ENCODE measurements at places on chromosomes 1 and 21. TPM values are rescaled to one million over a fixed set of nuclear protein-coding genes. Genes with fewer than 3 reads are reported as not detected.

Gene AUNIP
- 9.0 TPM for total RNA-seq

DNA sequence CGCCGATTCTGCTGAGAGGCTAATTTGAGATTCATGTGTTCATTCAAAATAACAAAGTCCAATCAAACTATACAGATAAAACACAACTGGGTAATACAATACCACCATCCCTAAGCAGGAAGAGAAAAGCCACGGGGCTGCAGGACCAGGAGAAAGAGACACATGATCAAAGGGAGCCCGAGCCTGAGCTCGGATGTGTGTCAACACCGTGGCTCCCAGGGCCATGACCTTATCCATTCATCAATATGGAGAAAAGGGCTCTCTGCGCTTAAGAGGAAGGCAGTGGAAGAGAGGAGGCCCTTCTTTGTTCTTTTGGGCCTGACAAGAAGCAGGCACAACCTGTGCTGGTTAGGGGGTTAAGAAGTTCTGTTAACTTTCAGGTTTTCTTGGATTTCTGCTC lies 56.7 kb downstream of the HUNK start:
- DNase-seq, result no peak

- no peak for DNase-seq
Observed at GRCh38 chr1:31503570-31503969, 72.7 kb upstream of the TINAGL1 start.

DNA sequence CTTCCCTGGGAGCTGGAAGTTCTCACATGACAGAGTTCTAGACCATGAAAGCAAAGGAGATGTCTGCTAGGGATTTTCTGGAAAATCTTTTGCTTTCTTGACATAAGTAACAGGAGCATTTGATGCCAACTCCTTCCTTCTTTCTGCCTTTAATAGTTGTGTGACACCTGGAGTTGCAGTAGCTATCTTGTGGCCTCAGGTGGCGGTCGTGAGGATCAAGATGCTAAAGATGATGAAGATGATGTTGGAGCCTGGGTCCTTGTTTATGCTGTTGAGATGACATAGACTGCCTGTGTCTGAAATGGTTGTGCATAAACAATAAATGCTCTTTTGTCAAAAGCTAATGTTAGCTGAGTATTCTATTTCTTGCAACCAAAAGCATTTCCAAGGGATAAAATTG lies 32.7 kb upstream of the KIRREL1 start:
- no peak for DNase-seq

- DNase-seq, result no peak
Observed at GRCh38 chr1:169999331-169999741, 75.2 kb downstream of the KIFAP3 start.

Gene DHCR24
- 815 TPM for total RNA-seq

DNA sequence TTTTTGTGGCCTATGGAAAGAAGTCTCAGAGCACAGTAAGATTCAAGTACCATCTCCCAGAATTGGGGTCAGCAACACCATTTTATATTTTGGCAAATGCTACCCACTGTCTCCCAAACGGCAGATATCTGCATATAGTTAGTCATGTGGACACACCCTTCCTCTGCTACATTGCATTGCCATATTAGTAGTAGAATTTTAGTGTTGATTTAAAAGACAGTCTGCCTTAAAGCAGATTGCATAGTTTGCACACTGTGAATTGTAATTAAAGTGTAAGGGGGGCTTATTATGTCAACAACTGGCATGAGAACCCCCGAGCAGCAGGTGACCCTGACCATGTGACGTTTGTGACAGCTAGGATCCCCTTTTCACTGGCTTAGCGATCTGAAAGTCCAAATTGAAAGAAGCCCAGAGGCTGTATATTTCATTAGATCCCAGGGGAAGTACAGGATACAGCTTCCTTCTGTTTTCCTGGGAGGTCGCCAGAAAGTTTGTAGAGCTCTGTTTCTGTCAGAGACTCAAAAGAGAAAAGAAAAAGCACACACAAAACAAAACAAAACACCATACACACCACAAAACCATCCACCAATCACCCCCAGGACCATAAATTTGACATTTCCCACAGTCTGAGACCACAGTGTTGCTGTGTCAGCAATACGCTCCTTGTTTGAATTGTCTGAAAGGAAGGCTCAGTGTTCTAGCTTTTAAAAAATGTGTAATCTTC lies 172.4 kb downstream of the NFIA start:
- DNase-seq, result no peak

DNA sequence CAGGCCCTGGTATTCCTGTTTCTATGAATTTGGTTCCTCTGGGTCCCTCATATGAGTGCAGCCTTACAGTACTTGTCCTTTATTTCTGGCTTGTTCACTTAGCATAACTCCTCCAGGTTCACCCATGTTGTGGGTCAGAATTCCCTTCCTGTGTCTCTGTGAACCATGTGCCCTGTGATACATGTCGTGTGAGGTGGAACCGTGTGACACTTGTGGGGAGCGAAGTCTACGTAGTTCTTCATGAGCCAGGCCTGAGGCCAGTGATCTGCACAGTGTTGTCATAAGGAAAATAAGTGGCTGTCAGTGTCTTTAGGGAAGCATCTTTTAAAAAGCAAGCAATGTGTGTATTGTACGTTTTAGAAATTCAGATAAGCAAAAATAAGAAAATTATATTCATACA lies 122.8 kb downstream of the GALNT2 start:
- no peak for DNase-seq

DNA sequence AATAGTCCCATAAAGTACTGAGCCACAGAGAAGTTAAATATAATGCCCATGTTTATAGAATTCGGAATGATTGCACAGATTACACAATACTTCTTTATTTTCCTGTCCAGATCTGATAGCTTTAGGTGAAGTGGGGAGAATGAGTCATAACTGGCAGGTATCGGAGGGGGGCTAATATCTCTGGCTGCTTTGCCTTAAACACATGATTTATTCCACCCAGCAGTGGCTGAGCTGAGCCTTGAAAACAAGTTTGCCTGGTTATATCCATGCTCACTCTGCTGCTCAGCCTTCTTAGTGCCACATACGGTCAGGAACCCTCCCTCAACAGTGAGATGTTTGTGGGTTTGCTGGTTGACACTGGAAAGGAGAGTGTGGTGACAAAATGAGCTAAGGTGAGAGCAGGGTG lies 119.7 kb upstream of the ZNF648 start:
- no peak for DNase-seq

Gene CLEC20A
- 0.33 TPM for total RNA-seq

- DNase-seq, result no peak
Observed at GRCh38 chr1:147807405-147807804, 47.0 kb upstream of the GJA5 start.

- DNase-seq, result no peak
Observed at GRCh38 chr1:177282976-177283375, 112.2 kb downstream of the BRINP2 start.

DNA sequence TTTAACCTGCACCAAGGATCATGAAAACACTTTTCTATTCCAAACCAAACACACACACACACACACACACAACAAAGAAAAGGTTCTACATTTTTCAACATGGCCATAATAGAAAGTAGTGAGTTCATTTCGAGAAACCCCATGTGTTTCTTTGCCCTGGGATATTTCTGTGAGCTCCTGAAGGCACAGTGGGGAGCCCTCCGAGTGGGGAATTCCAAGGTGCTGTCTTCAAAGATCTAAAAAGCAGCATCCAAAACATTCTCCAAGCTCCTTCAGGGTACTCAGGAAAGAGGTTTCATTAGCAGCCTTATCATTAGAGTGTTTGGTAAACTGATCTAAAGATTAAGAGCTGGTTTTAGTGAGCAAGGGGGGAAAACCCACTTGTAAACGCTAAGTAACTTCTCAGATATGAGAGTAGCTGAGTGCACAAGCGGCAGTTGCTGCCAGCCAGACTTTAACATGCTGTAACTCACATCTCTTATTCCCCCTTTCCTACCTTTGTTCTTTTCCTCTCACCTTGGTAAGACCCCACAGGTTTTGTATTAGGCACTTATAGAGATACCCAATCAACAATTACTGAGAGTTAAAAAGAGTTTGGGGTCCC lies 38.3 kb downstream of the ZC3H11B start:
- no peak for DNase-seq

Gene PCAT6
- not detected for total RNA-seq

Gene EPHX1
- total RNA-seq, result 93.8 TPM

DNA sequence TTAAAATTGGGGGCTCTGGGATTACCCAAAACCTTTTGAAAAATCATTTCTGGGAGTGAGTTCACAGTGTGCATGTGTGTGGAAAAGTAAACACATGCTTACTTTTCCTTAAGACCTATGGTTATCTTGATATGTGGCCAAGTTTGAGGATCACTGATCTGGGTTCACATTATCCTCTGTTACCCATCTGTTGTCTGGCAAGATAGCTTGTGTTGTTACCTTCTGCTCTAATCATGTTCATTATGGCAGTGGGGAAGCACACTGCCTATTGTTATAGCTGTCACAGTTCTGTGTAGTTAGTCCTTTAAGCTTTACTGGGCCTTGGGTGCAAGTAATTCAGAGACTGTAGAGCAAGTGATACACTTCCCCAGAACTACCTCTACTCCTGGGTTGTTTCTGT lies 5.0 kb downstream of the CTBS start:
- DNase-seq, result no peak

GRCh38 chr1:78787544-78787943 lies 137.9 kb downstream of the IFI44 start:
- no peak for DNase-seq

GRCh38 chr1:89999628-90000027 lies 4.7 kb downstream of the ZNF326 start:
- no peak for DNase-seq

GRCh38 chr21:34687065-34687464 lies 18.3 kb downstream of the CLIC6 start:
- DNase-seq, result no peak

DNA sequence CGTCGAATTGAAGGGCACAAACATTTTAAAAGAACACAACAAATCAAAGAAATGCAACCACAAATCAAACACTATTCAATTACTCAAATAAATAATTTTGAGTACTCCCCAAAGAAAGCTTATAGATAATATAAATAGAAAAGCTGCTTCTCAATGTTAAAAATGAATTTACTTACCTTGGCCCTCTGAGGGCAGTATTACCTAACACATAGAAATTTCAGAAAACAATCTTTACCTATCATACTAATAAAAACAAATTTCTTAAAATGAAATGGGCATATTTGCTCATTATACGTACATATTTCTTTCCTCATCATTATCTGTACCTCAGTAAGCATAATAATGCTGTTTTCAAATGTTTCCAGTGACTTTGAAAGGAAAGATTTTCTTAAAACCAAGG lies 141.8 kb downstream of the AKT3 start:
- DNase-seq, result no peak

DNA sequence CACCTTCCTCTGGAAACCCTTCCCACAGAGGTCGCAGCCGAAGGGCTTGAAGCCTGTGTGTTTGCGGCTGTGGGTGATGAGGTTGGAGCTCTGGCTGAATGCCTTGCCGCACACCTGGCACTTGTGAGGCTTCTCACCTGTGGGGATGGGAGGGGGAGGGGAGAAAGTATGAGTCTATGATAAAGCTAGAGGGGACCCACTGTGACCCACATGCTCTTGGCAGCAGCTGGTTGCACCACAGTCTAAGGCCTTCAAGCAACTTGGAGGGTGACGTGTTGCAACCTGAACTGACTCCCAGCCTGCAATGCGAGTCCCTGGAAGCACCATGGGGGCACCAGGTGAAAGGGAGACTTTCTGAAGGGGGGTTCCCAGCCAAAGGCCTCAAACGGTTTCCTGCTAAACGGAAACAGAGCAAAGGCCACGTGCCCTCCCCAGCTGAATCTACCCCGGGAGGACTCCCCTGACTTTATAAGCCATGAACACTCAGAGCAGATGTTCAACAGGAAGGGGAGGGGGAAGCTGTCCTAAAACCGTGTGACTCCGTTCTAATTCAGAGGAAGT lies 10.6 kb downstream of the GFI1 start:
- DNase-seq, result no peak

Gene INKA2
- total RNA-seq, result 0.51 TPM

- no peak for DNase-seq
Observed at GRCh38 chr1:31063631-31064030, 1.9 kb downstream of the PUM1 start.

DNA sequence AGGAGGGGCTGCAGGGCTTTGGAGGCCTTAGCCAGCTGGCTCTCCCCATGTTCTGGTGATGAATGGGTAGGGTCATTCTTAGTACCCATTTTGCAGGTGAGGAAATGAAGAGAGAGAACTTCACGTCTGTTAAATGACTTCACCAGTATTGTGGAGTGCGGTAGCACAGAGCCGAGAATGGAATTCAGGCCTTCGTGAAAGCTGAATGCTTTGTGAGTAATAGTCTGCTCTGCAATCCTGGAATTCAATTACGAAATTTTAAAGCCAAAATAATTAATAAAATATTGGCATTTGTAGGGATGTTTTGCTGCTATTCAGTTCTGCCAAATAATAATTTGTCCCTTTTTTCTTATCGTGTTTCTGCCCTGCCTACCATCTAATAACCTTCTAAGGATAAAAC lies 197.7 kb downstream of the GREM2 start:
- no peak for DNase-seq

GRCh38 chr21:35346697-35347096 lies 297.6 kb upstream of the RUNX1 start:
- no peak for DNase-seq

GRCh38 chr1:92030656-92031107 lies 897 bp downstream of the EPHX4 start:
- no peak for DNase-seq

DNA sequence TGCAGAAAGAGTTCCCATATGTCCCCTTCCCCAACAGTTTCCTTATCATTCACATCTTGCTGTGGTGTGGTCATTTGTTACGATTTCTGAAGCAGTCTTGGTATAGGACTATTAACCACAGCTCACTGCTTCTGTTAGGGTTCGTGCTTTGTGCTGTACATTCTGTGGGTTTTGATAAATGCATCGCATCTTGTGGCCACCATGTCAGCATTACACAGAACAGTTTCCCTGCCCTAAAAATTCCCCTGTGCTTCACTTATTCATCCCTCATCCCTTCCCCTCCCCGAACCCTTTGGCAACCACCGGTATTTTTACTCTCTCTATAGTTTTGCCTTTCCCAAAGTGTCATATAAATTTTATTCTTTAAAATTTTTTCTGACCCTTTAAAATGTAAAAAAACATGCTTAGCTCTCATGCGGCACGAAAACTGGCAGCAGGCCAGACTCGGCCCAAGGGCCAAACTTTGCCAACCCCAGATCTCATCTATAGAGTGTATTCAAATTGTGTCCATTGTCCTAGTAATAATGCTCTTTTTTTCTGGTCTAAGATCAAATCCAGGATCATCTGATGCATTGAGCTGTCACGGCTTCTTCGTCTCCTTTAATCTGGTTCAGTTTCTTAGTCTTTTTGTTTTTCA lies 78.2 kb downstream of the SIM2 start:
- no peak for DNase-seq

Data from liver (tissue), 10 donors.